Activated T-helper 1 cell treated with anti-CD3 and anti-CD28 coated beads, Interleukin-12 subunit alpha, Interleukin-12 subunit beta, Interleukin-2, Interleukin-4 antibody, amounts not matched to agents 30 ng/mL and 10 ng/mL and 1 ng/mL, durations not matched to agents 14 hours and 24 hours and 36 hours (primary cell): ENCODE measurements at places on chromosomes 6 and 20. TPM values are rescaled to one million over a fixed set of nuclear protein-coding genes. Genes with fewer than 3 reads are reported as not detected.

The ZNF334 gene
- 1.2 and 1.7 TPM in 2 replicates for total RNA-seq

The MTHFD1L gene
- total RNA-seq: 121 and 125 TPM in 2 replicates

The PSMB8 gene
- total RNA-seq: 353 and 358 TPM in 2 replicates

The HSPA12B gene
- total RNA-seq: not detected in 2 replicates

The POU5F1 gene
- not detected in 2 replicates for total RNA-seq

The ISM1 gene
- total RNA-seq: 2.0 and 2.4 TPM in 2 replicates

The PCK1 gene
- not detected in 2 replicates for total RNA-seq

The FAM8A1 gene
- total RNA-seq: 4.5 and 4.6 TPM in 2 replicates

The HLA-DPB1 gene
- total RNA-seq: 12.2 and 12.3 TPM in 2 replicates

The SLC2A4RG gene
- 34.7 and 38.3 TPM in 2 replicates for total RNA-seq

The SCRT2 gene
- not detected in 2 replicates for total RNA-seq

DNA sequence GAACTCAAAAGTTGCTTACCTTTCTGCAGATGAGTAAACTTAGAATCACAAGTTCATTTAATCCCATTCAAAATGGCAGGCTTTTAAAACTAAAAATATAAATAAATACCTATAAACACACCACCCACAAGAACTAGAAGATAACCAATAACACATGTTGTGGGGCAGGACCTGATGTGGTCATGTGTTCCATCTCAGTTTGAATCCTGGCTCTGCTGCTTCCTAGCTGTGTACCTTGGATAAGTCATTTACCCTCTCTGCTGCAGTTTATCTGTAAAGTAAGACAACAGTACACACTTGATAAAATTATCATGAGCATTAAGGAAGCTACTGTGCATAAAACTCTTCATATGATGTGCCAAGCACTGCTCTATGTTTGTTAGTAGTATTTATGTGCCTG is 22.0 kb downstream of the TRIM27 start:
- no peak for DNase-seq

DNA sequence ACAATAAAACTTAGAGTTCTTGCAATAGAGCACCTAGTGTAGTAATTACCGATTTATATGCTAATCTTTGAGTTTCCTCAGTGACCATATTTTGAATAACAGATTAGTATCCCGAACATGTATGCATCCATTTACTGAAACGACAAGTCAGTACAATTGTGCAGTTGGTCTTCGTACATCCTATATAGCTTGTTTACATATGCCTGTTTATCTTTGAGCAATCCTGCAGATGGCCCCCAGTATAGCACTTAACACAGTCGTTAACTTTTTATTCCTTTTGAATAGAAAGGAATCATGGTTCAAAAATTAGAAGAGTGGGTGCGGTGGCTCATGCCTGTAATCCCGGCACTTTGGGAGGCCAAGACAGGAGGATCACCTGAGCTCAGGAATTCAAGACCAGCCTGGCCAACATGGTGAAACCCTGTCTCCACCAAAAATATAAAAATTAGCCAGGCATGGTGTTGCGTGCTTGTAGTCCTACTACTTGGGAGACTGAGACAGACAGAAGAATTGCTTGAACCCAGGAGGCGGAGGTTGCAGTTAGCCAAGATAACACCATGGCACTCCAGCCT is 6.6 kb downstream of the SRSF6 start:
- DNase-seq: no peak

DNA sequence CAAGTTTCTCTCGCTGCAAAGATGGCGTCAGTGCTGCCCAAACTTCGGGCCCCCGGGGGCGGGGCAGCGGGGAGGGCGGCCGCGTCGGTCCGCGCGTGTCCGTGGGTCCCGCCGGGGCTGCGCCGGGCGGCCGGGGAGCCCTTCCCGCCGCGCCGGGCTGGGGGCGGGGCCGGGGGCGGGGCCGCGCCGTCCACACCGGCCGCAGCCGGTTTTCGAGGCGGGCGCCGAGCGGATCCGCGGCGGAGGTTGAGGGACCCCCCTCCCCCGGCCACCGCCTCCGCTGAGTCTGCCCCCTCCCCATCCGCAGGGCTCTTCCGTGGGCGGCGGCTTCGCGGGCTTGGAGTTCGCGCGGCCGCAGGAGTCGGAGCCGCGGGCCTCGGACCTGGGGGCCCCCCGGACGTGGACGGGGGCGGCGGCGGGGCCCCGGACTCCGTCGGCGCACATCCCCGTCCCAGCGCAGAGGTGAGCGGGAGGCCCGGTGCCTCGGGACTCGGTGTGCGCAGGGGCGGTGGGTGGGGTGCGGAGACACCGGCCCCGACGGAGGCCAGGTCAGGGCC is 572 bp downstream of the SLC2A4RG start:
- DNase-seq: peak; percentile 54

- no peak for DNase-seq
Observed at GRCh38 chr20:63767886-63768285, 28.3 kb downstream of the SLC2A4RG start.

DNA sequence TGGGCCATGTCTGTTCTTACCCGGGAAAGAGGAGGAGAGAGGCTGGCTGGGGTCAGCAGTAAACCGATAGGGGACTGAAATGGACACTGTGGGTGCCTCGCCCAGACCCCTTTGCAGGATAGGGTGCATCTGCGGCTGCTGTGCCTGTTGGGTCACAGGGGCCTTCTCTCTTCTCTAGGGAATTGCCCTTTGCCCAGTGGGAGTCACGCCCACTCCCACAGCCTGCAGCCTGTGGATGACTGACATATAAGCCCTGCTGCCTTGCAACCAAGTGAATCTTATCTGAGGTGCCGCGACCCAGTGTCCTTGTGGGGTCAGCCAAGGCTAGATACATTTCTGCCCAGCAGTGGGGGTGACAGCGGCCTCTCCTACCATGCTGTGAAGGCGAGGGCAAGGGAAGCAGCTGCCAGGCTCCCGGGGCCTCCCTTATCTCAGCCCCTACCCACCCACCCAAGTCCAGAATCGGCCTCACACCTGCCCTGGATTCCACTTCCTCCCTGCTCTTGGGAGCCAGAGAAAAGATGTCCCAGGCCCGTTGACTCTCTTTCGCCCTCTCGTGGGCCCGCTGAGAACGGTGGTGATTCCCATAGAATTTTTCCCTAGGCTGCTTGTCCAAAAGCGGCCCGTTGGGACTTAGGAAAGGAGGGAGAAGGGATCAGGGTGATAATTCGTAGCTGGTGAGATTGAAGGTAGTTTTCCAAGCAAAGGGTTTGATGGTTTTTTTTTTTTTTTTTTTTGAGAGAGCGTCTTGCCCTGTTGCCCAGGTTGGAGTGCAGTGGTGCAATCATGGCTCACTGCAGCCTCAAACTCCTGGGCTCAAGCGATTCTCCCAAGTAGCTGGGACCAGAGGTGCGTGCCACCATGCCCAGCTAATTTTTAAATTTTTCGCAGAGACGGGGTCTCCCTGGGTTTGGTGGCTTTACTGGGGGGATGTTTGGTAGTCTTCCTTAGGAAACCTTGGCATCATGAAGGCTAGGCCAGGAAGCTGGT is 76.4 kb upstream of the RNF24 start:
- peak; percentile 34 for DNase-seq

GRCh38 chr6:166926748-166927147 is 29.6 kb downstream of the RNASET2 start:
- DNase-seq: no peak

GRCh38 chr6:35224720-35225119 is 11.0 kb downstream of the SCUBE3 start:
- DNase-seq: no peak

DNA sequence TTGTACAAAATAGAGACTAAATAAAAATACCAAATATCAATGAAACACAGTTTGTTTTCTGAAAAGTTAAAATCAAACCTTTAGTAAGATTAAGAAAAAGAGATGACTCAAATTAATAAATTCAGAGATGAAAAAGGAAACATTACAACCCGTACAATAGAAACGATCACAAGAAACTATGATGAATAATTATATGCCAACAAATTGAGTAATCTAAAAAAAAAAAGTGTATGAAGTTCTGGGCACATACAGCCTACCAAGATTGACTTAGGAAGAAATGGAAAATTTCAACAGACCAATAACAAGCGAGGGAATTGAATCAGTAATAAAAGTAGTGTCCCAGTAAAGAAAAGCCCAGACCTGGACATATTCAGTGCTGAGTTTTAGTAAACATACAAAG is 94.8 kb downstream of the STXBP5 start:
- no peak for DNase-seq

DNA sequence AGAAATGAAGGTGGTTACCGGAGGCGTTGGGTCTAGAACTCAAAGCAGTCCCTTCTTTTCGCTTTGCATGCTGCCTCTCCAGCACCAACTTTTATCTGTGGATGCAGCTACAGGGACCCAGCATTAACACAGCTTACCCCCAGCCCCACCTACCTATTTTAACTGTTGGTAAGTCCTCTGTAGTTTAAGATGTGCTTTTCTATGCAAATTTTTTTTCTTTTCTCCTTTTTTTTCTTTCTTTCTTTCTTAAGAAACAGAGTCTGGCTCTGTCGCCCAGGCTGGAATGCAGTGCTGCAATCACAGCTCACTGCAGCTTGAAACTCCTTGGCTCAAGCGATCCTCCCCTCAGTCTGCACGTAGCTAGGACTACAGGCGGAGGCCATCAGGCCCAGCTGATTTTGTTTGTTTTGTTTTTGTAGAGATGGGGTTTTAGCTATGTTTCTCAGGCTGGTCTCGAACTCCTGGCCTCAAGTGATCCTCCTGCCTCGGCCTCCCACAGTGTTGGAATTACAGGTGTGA is 6.5 kb upstream of the USP45 start:
- DNase-seq: no peak

DNA sequence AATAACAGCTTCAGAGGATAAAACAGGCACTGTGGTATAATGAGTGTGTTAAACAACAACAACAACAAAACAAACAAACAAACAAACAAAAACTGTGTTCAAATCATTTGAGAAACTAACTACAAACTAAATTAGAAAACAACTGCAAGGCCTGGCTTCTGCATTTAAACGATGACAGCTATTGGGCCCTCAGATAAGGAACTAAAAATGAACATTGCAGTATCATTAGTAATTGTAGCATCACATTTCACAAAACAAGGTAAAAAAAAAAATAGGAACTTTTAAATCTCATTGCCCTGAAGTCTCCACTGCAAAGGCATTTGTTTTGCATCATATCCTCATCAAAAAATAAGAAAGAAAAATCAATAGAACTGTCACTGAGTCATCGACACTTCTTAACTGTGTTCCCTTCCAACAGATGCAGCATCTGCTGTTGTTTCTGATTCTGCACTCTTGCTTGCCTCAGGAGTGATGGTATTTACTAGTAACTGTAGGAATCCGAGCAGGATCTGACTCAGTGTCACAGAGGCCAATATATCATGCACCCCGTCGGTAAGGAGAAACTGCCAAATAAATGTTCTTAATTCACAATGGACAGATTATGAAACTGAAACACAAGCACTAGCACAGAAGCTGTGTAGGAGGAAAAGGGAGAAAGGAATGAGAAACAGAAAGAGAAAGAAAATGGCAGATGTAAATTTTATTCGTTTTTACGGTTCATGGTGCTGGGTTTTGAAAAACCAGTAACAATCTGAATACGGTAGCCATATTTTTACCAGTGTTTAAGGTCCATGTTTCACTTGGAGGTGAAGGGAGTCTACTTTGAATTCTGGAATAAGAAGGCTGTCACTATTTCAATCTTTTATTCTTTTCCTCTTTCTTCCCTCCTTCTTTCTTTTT is 365.7 kb upstream of the EPHA7 start:
- DNase-seq: no peak

DNA sequence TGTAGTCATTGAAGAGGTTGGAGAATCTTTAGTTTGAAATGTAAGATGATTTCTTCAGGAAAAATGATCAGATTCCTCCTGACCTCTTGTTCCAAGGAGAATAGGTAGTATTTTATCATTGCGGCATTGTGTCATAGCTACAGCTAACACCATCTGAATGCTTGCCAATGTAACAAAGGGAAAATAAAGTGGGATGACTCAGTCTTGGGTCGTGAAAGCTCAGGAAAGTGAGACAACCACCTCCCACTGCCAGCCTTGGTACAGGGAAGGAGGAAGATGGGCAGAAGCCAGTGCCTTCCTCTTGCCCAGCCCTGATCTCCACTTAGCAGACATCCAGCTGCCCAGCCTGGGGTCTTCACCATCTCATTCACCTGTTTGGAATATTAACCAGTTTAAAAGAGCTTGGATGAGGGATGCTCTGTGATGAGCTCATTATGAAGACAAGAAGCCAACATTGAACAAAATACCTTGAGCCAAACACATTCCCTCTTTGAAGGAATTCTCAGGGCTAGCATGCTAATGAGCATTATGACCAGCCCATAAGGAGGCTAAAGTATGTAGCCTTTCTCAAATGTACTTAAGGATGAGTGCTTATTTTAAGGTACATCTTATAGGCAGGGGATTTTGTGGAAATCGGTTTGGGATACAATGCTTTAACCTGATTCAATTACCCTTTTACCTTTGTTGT is 40.0 kb upstream of the APCDD1L start:
- DNase-seq: no peak

DNA sequence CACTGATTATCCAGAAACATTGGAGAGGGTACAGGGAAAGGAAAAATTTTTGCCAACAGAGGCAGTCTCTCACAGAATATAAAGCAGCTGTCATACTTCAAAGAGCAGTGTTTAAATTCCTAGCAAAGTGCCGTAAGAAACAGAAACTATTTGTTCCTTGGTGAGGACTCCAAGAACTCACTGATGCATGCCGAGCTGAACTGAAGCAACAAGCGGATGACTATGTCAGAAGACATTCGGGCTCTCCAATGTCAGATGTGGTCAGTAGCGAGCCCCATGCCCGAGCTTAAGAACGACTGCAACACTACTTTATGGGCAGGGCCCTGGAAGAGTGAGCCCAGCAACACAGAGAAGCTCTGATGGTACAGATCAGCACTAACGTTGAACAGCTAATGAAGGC is 54.7 kb downstream of the OR2B6 start:
- no peak for DNase-seq

GRCh38 chr6:148850964-148851363 is 104.1 kb downstream of the UST start:
- DNase-seq: no peak
